ENCODE measurements at places on chromosomes 7 and 10. TPM values are rescaled to one million over a fixed set of nuclear protein-coding genes. Genes with fewer than 3 reads are reported as not detected.

The AUTS2 gene
- 5.3 TPM for total RNA-seq

The YWHAG gene
- total RNA-seq, result 268 TPM

The MYPN gene
- total RNA-seq, result 2.5 TPM

The ACSL5 gene
- 0.13 TPM for total RNA-seq

The SPDYE18 gene
- 0.23 TPM for total RNA-seq

The CYP2W1 gene
- 0.03 TPM for total RNA-seq

The AFAP1L2 gene
- total RNA-seq, result 23.6 TPM

The CDC14C gene
- total RNA-seq, result not detected

The HERC4 gene
- total RNA-seq, result 63.8 TPM

The CSGALNACT2 gene
- 14.9 TPM for total RNA-seq

The TMEM130 gene
- 0.19 TPM for total RNA-seq

The ALOX5 gene
- 0.13 TPM for total RNA-seq

The ADRB1 gene
- 0.54 TPM for total RNA-seq

The GLI3 gene
- total RNA-seq, result 0.34 TPM

The CDNF gene
- total RNA-seq, result 0.85 TPM

The SPDYE2B gene
- total RNA-seq, result not detected

The FGL2 gene
- not detected for total RNA-seq

The TLX1 gene
- not detected for total RNA-seq

The SHH gene
- total RNA-seq, result 2.1 TPM

The NUTM2E gene
- total RNA-seq, result 0.39 TPM

The HOXA5 gene
- total RNA-seq, result 6.2 TPM

The TSPAN33 gene
- 6.3 TPM for total RNA-seq

The GPR15LG gene
- total RNA-seq, result not detected

The CRTAC1 gene
- 1.8 TPM for total RNA-seq

The AGBL3 gene
- total RNA-seq, result 1.3 TPM

The FAM237B gene
- not detected for total RNA-seq

The SEMA4G gene
- total RNA-seq, result 7.2 TPM

The ELFN1 gene
- 0.49 TPM for total RNA-seq

The KIF11 gene
- 44.0 TPM for total RNA-seq

The TAS2R16 gene
- not detected for total RNA-seq

The CLCN1 gene
- total RNA-seq, result 0.06 TPM

The AGAP6 gene
- 9.7 TPM for total RNA-seq

The SP4 gene
- 1.6 TPM for total RNA-seq

The CRYGN gene
- total RNA-seq, result not detected

The GRM3 gene
- not detected for total RNA-seq

The MBL2 gene
- total RNA-seq, result not detected

The CALY gene
- 0.66 TPM for total RNA-seq

The SNX10 gene
- 4.3 TPM for total RNA-seq

The MSMB gene
- total RNA-seq, result not detected

The AKR1D1 gene
- not detected for total RNA-seq

The SPDYE6 gene
- total RNA-seq, result not detected

The CPA5 gene
- not detected for total RNA-seq

The BEND7 gene
- total RNA-seq, result 14.5 TPM

The CC2D2B gene
- total RNA-seq, result not detected

The PAPSS2 gene
- total RNA-seq, result 28.1 TPM

The HMX3 gene
- total RNA-seq, result not detected

The HIPK2 gene
- 18.2 TPM for total RNA-seq

The KLHL7 gene
- 17.6 TPM for total RNA-seq

The SPACDR gene
- total RNA-seq, result 0.90 TPM

The DENND2A gene
- 0.40 TPM for total RNA-seq

The CCDC136 gene
- 1.8 TPM for total RNA-seq

The CPN1 gene
- 0.16 TPM for total RNA-seq

The KEL gene
- total RNA-seq, result not detected

The PIP gene
- not detected for total RNA-seq

The CTBP2 gene
- total RNA-seq, result 102 TPM

The RABGEF1 gene
- total RNA-seq, result 26.7 TPM

The SORCS1 gene
- not detected for total RNA-seq

The CLRN3 gene
- total RNA-seq, result not detected

The GDF2 gene
- total RNA-seq, result not detected
